Fibroblast of skin of right quadriceps (primary cell): ENCODE measurements at places on chromosomes 2 and 18.

- DNase-seq, result no peak
Observed at GRCh38 chr18:48868468-48869466, 82.0 kb downstream of the SMAD7 start.

DNA sequence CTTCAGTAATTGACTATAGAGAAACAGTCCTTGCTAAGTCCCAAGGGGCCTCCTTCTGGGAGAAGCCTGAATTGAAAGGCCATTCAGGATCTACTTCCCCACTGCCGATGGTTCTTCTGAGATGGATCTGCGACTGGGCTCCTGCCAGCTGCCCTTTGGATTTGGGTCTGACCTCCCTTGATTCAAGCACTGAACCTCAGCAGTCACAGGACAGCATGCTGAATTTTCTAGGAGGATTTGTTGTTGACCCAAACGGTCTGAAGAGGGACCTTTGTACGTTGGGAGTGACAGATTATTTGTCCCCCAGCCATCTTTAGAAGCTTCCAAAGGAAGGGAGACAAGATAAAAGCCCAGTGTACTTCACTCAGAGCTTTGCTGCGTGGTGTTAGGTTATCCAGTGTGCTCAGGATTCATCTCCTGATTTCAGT, 67.1 kb downstream of the NXPH2 start:
- no peak for DNase-seq

DNA sequence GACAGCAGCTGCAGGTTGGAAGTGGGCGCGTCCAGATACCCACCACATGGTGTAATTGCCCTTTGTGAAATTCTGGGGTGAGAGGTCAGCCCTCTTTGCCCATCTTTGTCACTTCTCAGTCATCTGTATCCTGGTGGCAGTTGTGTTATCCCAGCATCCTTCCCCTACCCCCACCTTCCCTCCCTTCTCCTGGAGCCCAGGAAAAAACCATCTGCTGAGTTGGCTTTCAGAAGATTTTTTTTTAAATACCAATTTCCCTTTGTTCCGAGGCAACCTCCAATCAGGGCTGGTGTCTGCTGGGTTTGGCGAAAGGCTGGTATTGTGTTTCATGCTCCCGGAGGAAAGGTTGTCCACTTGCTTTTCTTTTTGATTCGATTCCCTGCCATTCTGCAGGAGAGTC, 35.2 kb downstream of the SETBP1 start:
- DNase-seq, result no peak

DNA sequence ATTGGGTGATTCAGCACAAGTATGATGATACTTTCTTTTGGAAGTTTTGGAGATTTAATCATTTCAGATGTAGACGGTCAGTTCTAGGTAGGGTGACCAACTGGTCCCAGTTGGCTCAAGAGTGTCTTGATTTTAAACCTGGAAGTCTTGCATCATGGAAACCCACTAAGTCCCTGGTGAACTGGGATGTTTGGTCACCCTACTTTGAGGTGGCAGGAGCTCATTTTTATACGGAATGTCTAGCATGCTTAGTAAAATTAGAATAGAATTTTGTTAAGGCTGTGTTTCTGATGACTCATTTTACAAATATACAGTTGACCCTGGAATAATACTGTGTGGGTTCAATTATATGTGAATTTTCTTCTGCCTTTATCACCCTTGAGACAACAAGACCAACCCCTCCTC, 61.5 kb upstream of the DOCK10 start:
- DNase-seq, result peak; percentile 89

- no peak for DNase-seq
Observed at GRCh38 chr2:201280191-201281040, 20.1 kb downstream of the CASP8 start.

DNA sequence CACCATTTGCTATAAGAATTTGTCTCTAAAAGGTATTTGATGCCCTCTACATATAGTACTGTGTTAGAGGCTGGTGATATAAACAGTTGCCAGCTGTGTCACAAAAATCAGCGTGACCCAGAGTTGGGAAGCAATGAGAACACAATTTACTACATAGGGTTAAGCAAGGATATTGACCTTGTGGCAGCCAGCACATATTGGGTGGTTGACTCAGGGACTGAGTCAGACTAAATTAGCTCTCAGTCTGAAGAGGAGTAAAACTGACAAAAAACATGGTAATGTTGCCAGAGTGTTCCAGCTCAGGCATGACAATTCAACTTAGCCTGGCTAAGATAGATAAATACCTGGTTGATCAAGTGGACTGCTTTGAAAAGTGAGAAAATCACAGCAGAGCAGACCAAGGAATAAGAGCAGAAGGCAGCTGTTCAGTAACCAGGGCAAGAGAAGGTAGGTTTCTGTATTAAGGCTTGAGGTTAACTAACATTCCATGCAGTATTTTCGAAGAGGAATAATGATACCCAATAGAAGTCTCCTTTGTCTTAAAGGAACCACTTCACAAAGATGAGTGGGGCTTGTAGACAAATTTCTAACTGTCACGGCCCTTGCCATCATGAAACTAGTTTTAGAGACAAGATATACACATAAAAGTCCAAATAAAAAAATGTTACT, 108.2 kb upstream of the ERBB4 start:
- DNase-seq, result peak; percentile 42

- DNase-seq, result peak; percentile 40
Observed at GRCh38 chr2:3377279-3377611, 373 bp downstream of the EIPR1 start.

DNA sequence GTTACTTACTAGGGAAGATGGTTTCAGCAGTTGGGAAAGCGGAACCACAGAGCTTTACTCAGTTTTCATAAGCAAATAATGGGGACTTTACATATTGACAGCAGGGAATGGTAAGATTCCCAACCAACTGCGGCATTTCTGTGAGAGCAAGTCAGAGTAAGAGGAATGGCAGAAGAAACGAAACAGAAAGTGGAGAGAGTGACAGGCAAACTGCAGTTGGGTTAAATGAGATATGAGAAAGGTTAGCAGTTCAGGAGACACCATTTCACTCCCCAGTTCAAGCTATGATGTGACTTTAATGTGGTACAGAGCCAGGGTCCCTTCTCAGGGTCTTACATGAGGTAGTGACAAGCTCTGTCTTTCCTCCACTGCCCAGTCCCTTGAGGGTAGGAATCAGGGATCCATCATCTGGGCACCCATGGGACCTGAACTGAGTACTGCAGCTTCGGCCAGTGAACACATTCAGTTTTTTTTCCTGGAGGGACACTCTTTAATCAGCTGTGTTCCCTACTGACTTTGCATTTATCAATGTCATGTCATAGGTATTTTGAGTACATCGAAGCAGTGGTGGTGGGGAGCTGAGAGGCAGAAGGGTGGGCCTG, 33.0 kb upstream of the GREB1 start:
- no peak for DNase-seq

DNA sequence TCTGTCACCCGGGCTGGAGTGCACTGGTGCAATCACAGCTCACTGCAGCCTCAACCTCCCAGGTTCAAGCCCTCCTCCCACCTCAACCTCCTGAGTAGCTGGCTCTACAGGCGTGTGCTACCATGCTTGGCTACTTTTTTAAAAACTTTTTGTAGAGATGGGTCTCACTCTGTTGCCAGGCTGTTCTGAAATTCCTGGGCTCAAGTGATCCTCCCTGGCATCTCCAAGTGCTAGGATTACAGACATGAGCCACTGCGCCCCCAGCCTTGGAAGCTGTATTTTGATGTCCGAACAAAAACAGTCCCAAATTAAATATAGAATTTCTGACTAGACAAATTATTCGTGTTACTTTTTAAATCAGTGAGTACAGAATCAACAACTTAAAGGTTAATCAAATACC, 97.4 kb downstream of the ZNF516 start:
- no peak for DNase-seq

DNA sequence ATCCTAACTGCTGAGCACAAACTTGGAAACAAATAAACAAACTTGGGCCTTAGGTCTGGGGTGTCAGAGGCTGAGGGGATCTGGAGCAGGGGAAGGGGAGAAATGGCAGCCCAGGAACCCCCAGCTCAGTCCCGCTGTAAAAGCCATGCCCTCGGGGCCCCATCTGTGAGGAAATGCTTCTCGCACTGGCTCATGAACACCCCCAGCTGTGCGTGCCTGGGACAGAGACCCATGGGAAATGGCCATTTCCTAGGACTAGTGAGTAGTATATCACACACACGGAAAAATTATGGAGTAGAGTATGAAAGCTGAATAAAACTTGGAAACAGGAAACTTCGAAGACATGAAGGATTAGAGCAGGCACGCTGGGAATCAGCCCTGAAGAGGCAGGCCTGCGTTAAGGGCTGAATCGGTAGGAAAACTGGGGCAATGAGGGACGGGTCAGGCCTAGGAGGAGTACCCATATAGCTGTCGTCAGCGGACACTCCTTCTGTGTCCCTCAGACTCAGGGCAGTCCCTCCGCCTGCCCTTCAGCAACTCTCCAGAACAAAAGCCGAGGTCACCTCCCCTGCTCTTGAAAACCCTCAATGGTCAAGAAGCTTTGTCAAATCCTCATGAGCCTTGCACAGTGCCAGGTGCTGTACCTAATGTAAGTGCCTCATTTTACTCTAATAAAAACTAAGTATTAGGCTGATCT, 120.8 kb upstream of the ODC1 start:
- DNase-seq, result peak; percentile 21

DNA sequence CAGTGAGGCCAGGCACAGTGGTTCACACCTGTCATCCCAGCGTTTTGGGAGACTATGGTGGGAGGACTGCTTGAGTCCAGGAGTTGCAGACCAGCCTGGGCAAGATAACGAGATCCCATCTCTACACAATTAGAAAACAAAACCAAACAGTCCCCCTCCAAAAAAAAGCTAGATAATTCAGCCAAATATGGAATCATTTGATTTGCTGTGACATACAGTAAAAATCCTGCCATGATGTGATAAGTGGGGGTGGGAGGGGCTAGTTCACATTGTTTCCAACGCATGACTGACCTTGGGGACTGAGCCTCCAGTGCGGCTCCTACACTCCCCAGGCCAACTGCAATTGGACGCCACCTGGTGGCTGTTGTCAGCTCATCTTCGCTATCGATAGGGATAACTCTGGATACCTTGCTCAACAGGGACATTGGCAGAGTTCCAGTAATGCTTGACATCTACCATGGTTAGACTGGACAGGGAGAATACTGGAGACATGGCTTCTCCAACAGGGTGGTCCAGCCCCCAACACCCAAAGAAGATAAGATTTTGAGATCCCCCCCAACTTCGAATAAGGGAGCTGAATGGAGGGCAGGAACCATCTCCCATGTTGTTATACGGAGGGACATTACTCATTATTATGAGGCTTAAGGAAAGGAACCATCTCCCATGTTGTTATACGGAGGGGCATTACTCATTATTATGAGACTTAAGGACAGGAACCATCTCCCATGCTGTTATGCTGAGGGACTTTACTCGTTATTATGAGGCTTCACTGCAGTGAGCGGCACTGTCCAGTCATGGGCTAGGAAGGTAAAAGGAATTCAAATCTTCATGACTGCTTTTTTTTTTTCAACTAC, 135.9 kb downstream of the TGIF1 start:
- peak; percentile 74 for DNase-seq

DNA sequence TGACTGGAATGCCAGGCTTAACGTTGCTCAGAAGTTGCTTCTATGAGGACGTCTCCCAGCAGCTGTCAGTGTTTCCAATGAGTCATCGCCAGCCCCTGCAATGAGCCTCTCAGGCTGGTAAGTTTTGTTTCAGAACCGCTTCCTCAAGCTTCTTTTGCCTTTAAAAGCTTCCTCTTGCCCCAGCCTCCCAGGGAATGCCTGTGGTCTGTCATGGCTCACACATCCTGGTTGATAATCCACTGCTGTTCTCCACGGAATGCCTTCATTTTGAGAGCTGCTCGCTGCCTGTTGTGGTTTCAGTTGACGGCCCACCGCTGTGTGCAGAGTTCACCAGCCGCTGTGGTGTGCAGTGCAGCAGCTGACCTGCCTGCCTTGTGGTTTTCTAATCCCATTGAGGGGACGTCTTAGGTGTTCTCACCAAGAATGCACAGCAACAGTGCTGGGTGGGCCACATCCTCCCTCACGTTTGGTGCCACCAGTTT, 96.4 kb downstream of the RTP5 start:
- DNase-seq, result peak; percentile 98

- peak; percentile 26 for DNase-seq
Observed at GRCh38 chr18:13726972-13727331, 479 bp downstream of the RNMT start.

GRCh38 chr2:24820598-24821432, 27.6 kb downstream of the CENPO start:
- DNase-seq, result no peak

GRCh38 chr2:119315241-119315925, 51.3 kb downstream of the C2orf76 start:
- DNase-seq, result no peak

- no peak for DNase-seq
Observed at GRCh38 chr18:71028285-71028762, 739.5 kb downstream of the SOCS6 start.

GRCh38 chr18:13217466-13217961, 1.0 kb upstream of the LDLRAD4 start:
- peak; percentile 3 for DNase-seq
